ENCODE measurements at places on chromosomes 2 and 18.

DNA sequence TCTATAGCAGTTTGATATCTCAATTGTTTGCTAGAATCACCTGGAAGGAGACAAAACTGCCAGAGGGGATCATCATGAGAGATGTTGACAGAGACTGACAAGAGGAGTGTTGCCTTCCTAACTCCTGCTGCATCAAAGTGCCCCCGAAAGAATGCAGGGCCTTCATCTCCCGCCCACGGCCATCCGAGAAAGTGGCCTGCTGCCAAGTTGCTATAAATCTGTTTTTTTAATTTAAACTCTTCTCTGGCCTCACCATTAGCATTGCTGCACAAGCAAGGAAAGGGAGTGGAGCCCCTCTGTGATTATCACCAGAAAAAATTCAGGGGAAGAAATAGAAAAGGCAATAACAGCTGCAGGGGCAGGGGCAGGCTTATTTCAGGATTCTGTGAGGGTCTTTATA lies 238.1 kb upstream of the EPHA4 start:
- no peak overlapping the region for H3K4me3 ChIP-seq
- H3K36me3 ChIP-seq: no peaks in the 10 kb centered on the region
- no peaks in the 10 kb centered on the region for H3K4me1 ChIP-seq
- no peak overlapping the region for H3K27ac ChIP-seq

DNA sequence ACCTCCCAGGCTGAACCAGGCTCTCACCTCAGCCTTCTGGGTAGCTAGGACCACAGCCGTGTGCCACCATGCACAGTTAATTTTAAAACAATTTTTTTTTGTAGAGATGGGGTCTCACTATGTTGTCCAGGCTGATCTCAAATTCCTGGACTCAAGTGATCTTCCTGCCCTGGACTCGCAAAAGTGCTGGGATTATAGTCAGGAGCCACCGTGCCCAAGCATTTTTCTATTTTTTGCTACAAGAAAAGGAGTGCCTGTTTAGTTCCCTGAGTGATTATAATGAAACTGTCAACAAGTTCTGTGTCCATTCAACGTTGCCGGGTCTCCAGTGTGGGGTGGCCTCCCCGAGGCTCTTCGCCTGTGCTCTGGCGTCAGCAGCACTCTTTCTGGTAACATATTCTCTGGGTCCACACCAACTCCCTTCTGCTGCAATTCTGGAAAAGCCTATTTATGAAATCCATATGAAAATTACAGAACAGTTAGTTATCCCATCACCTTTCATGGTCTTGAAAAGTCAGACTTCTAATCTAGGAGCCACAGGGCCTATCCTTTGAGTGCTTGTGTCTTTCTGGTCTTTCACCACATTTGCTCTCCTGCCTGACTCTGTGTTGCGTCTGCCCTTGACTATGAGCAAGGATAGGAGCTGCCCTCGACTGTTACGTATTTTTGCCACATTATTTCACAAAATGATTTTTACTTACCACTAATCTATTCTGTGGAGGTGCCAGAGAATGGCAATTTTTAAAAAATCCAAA lies 172.7 kb downstream of the SOCS6 start:
- DNase-seq: no peak
- no peak overlapping the region for H3K27ac ChIP-seq
- H3K36me3 ChIP-seq: no peaks in the 10 kb centered on the region
- H3K4me1 ChIP-seq: peaks cover 5% of the 10 kb centered on the region
- H3K27me3 ChIP-seq: no peaks in the 10 kb centered on the region

- DNase-seq: no peak
- H3K27ac ChIP-seq: no peak overlapping the region
- no peaks in the 10 kb centered on the region for H3K4me1 ChIP-seq
Measured at GRCh38 chr2:197159661-197160211, 150.8 kb downstream of the ANKRD44 start.

DNA sequence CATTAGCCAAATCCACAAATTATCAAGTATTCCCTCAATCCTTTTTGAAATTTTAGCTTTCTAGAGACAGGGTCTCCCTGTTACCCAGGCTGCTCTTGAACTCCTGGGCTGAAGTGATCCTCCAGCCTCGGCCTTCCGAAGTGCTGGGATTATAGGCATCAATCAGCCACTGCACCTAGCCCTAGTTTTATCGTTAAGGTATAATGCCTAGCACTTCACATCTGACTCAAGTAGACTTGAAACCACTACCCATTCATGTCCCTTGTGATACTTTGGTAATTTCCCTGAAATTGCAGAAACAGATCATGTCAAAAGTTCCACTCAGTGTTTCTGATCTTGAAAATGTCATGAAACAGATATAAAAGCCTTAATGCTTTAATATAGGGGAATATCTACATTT lies 26.3 kb downstream of the MEX3C start:
- no peak for DNase-seq
- no peak overlapping the region for H3K4me3 ChIP-seq
- H3K36me3 ChIP-seq: no peaks in the 10 kb centered on the region
- H3K27ac ChIP-seq: no peak overlapping the region

DNA sequence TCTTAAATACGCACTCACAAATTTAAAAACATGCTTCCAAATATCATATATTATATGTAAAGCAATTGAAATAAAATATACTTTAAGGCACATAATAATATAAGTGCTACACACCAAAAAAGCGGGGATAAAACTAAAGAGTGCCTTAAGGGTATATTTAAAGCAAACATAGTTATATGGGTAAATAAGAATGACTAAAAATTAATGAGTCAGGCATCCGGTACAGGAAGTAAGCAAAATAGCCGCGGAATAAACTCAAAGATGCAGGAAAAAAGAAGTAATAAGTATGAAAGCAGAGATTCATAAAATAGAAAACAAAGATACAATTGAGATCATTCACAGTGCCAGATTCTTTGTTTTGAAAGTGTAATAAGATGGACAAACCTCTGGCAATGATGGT lies 503.5 kb upstream of the SOX11 start:
- no peaks in the 10 kb centered on the region for H3K4me1 ChIP-seq
- H3K27ac ChIP-seq: no peak overlapping the region
- no peaks in the 10 kb centered on the region for H3K27me3 ChIP-seq
- DNase-seq: no peak
- H3K36me3 ChIP-seq: no peaks in the 10 kb centered on the region
- no peak overlapping the region for H3K4me3 ChIP-seq

- no peak overlapping the region for H3K27ac ChIP-seq
- no peaks in the 10 kb centered on the region for H3K36me3 ChIP-seq
- no peaks in the 10 kb centered on the region for H3K4me1 ChIP-seq
- no peaks in the 10 kb centered on the region for H3K27me3 ChIP-seq
- H3K4me3 ChIP-seq: no peak overlapping the region
Measured at GRCh38 chr2:11365096-11365879, 20.9 kb upstream of the ROCK2 start.

DNA sequence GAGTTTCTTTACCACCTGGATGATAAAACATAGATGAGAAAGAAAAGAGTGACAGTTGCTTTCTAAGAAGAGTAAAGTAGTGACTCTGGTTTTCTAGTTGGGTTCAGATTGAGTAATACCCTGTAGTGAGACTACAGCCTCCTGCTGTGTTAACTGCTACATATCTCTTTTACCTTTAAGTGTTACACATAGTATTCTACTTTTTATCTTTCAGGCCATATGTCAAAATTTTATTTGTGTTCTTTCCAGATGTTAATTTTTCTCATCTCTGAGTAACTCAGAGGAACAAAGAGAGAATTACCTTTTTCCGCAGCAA lies 348.2 kb downstream of the CTNNA2 start:
- H3K27ac ChIP-seq: no peak overlapping the region
- no peaks in the 10 kb centered on the region for H3K36me3 ChIP-seq
- H3K4me1 ChIP-seq: no peaks in the 10 kb centered on the region

GRCh38 chr2:182904844-182905243 lies 38.4 kb upstream of the FRZB start:
- DNase-seq: no peak
- no peaks in the 10 kb centered on the region for H3K36me3 ChIP-seq
- no peak overlapping the region for H3K27ac ChIP-seq
- H3K4me1 ChIP-seq: no peaks in the 10 kb centered on the region
- H3K27me3 ChIP-seq: no peaks in the 10 kb centered on the region
- no peak overlapping the region for H3K4me3 ChIP-seq

DNA sequence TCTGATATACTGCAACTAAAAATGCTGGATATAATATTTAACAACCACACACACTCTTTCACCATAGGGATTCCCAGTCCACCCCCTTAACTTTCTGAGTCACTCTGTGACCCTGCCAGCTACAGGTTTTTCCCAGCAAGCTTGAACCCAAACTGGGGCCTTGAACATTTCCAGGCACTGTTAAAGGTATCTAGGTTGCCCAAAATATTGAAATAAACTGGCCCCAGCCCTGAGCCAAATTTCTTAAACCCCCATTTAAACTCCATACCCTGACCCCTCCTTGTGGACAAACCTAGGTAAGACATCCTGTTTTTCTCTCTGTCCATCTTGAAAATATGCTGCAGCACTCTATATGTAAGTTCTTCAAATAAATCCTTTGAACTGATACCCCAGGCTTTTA lies 19.7 kb upstream of the DCTN1 start:
- H3K4me1 ChIP-seq: no peaks in the 10 kb centered on the region
- no peak overlapping the region for H3K4me3 ChIP-seq
- DNase-seq: no peak
- no peak overlapping the region for H3K27ac ChIP-seq
- no peaks in the 10 kb centered on the region for H3K36me3 ChIP-seq

GRCh38 chr2:31333046-31333445 lies 81.5 kb downstream of the XDH start:
- no peaks in the 10 kb centered on the region for H3K27me3 ChIP-seq
- no peaks in the 10 kb centered on the region for H3K4me1 ChIP-seq
- no peak overlapping the region for H3K4me3 ChIP-seq

DNA sequence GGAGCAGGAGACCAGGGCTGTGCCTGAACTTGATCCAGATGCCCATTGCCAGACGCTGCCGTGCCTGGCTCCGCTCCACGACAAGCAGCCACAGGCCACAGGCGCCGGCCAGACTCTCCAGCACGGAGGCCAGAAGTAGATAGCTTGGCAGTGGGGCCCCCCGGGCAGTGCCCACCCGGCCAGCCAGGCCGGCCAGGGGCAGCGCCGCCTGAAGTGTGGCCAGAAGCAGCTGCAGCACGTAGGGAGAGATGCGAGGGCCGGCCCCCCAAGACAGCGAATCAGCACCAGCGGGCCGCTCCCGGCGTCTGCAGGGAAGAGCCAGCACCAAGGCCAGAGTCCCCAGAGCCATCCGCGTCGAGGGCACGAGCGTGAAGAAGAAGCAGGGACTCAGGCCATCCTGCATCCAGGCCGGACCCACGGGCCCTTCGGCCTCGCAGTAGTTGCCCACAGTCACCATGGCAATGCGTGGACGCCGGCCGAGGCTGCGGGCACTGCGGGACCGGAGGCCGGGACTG lies 484 bp downstream of the ABCB6 start:
- H3K4me1 ChIP-seq: peaks cover 6% of the 10 kb centered on the region
- DNase-seq: peak; percentile 68
- peak overlapping the region; percentile 93 for H3K27ac ChIP-seq
- peak overlapping the region; percentile 65 for H3K4me3 ChIP-seq

DNA sequence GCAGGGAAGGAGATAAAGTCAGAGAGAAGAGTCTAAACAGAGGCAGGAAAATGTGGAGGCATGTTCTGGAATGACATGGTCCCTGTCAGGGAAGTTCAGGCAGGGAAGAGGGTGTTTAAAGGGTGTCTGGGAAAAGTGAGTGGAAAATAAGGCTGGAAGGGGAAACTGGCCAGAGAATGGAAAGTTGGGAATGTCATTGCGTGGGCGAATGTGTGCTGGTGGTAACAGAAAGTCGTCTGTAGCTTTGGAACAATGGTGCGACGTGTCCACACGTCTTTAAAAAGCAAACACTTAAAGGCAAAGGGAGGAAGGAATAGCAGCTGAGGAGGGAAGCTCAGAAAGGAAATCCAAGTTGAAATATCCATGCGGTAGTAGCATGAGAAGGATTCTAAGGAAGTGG lies 469.5 kb upstream of the SALL3 start:
- H3K36me3 ChIP-seq: no peaks in the 10 kb centered on the region
- H3K4me3 ChIP-seq: no peak overlapping the region
- no peak for DNase-seq
- H3K27ac ChIP-seq: no peak overlapping the region
- no peaks in the 10 kb centered on the region for H3K4me1 ChIP-seq
- no peaks in the 10 kb centered on the region for H3K27me3 ChIP-seq

GRCh38 chr18:55228191-55228590 lies 268.9 kb upstream of the CCDC68 start:
- no peak overlapping the region for H3K4me3 ChIP-seq
- H3K36me3 ChIP-seq: no peaks in the 10 kb centered on the region
- DNase-seq: no peak
- H3K27ac ChIP-seq: no peak overlapping the region

GRCh38 chr2:10722252-10722825 lies 909 bp downstream of the ATP6V1C2 start:
- DNase-seq: no peak
- H3K4me1 ChIP-seq: no peaks in the 10 kb centered on the region
- H3K36me3 ChIP-seq: no peaks in the 10 kb centered on the region
- H3K4me3 ChIP-seq: peak overlapping the region; percentile 54

GRCh38 chr2:134882773-134883172 lies 35.8 kb upstream of the CCNT2 start:
- H3K27ac ChIP-seq: no peak overlapping the region
- no peaks in the 10 kb centered on the region for H3K36me3 ChIP-seq
- DNase-seq: no peak

- H3K27me3 ChIP-seq: no peaks in the 10 kb centered on the region
- H3K36me3 ChIP-seq: no peaks in the 10 kb centered on the region
- DNase-seq: peak; percentile 58
- H3K27ac ChIP-seq: peak overlapping the region; percentile 96
- no peaks in the 10 kb centered on the region for H3K4me1 ChIP-seq
- peak overlapping the region; percentile 76 for H3K4me3 ChIP-seq
Measured at GRCh38 chr2:73232403-73233153, 461 bp downstream of the PRADC1 start.

GRCh38 chr2:150520033-150520432 lies 32.6 kb upstream of the RND3 start:
- no peaks in the 10 kb centered on the region for H3K4me1 ChIP-seq
- no peak for DNase-seq
- no peak overlapping the region for H3K4me3 ChIP-seq
- H3K36me3 ChIP-seq: no peaks in the 10 kb centered on the region
- H3K27ac ChIP-seq: no peak overlapping the region

DNA sequence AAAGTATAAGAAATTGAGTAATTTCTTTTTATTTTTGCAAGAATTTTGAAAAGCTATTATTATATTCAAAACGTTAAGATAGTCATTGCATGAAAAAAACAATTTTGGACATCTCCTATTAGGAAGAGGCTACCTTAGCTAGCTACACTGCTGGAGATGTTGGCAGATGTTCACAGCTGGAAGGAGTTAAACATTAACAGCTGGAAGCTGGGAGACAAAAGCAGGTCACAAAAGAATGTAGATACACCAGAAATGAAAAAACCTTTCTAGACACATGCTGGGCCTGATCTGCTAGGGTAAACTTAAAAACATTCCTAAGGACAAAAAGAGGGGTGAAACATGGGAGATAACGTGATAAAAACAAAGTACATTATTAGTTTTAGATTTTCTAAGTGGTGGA lies 84.4 kb downstream of the SESTD1 start:
- no peak for DNase-seq
- H3K36me3 ChIP-seq: no peaks in the 10 kb centered on the region
- H3K4me3 ChIP-seq: no peak overlapping the region
- no peaks in the 10 kb centered on the region for H3K27me3 ChIP-seq
- H3K4me1 ChIP-seq: no peaks in the 10 kb centered on the region
